ENCODE measurements at places on chromosomes 12 and 14.

GRCh38 chr14:34063042-34063441 is 112.2 kb upstream of the EGLN3 start:
- no peak for DNase-seq

DNA sequence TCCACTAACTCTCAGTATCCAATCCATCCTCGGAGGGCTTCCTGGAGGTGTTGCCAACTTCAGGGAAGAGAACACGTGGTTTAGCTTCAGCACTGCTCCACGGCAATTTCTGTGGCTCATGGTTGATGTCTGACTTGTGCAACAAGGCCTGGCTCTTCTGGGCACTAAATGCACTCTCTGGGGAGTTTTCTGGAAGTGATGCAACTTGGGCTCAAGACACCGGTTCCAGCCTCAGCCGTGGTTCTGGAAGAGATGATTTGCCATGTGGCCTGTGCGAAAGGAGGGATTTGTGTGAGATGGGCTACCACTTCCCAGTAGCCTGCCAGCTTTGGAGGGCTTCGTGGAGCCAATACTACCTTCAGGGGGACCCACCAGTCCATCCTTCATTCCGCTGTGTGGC is 118.6 kb upstream of the RTL1 start:
- DNase-seq, result no peak

DNA sequence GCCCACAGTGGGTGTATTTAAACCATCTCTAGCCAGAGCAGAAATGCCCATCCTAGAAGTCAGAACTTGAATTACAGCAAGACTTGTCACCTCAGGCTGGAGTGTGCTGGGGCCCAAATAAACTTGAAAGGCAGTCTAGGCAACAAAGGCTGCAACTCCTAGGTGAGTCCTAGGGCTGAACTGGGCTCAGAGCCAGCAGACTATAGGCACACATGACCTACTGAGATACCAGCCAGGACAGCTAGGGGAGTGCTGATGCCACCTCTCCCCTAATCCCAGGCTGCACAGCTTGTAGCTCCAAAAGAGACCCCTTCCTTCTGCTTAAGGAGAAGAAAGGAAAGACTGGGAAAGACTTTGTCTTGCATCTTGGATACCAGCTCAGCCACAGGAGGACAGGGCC is 106.0 kb downstream of the TXNDC16 start:
- no peak for DNase-seq

DNA sequence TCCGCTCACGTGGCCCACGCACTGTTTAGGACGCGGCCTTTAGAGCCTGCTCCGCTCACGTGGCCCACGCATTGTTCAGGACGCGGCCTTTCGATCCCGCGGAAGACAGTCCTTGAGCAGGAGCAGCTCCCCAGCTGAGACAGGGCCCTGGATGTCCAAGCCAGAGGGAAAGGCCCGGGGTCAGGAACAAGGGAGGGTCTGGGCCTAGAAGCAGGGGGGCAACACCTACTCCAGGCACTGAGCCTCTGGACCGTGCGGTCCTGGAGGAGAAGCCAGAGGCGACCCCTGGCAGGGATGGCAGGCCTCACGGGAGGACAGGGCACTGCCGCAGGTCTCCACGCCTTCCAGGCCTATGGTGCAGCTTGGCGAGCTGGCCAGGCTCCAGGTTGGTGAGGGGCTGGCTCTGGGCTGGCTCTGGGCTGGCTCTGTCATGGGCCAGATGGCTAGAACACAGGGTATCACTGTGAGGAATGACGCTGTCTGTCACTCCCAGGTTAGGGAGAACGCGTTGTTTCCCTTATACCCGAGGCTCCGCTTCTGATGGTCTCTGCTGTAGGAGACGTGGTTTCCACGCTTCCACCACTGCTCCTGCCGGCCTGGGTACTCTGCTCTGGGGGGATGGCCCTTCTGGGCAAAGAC is 341.7 kb downstream of the TMEM121 start:
- no peak for DNase-seq

DNA sequence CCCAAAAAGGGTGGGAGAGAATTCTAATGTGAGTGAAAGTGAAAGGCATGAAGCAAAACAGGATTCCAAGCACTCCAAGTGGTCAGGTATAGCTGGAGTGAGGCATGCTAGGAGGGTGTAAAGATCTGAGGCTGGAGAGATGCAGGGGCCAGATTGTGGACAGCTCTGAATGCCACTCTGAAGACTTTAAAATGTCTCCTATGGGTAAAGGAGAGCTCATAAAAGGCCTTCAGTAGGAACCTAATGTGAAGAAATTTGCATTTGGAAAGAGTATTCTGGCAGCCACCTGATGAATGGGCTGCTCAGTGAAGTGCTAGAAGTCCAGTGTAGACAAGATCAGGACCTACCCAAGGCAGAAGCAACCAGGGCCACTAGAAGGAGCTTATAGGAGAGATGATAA is 68.9 kb downstream of the DNAI7 start:
- no peak for DNase-seq

DNA sequence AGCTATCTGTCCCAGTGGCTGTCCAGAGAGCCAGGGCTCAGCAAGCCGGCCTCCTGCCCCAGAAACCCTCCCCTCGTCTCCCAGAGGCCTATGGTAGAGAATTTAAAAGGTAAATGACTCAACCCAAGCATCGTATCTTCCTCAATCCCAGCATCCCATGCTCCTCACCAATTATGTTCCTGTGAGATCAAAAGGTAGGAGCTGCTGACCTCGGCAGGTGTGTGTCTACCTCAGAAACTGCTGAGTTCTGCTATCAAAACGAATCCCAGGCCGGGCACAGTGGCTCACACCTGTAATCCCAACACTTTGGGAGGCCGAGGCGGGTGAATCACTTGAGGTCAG is 49.3 kb downstream of the FOXN3 start:
- no peak for DNase-seq

DNA sequence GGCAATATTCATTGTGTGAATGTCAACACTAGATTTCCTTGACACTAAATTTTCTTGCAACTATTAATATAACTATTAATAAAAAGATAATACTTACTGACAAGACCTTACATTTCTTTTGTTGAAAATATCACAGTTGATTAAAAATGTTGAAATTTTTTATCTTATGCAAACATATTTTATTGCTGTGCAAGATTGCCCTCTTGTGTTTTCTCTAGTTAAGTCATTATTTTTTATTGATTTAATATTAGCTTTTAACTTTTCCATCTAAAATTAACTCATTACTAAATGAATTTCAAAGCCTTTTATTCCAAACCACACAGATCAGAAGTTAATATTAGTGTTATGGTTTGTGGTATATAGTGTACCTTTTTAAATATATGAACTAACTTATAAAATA is 11.7 kb upstream of the NAA30 start:
- DNase-seq, result no peak

DNA sequence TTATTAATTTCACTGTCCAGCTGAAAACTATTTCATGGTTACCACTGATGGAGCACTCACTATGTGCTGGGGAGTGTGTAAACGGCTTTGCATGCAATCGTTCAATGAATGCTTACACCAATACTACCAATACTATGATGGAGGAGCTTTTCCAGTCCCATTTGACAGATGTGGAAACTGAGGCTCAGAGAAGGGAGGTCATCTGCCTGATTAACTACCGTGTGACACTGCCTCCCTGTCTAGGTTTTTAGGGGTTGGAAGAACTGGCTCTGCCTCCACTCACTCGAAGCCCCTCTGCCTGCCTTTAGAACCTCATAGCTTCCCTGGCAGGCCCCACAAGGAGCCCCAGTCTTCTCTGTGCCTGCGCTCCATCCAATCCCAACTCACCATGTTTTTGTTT is 11.9 kb downstream of the MSI1 start:
- no peak for DNase-seq

DNA sequence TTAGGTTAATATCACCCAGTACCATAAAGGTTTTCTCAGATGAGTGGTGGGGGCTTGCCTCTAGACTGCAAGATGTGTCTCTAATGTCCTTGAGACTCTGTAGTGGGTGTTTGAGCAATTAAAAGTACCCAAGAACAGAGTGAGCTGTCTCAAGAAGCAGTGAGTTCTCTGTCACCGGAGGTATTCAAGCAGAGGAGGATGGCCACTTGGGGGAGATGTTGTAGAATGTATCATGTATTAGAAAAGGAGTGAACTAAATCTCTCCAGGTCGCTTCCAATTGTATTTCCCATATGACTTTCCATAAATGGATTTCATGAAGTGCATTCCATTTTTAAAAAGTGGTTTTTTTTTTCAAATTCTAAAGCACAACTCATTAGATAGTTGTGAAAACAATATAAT is 35.0 kb downstream of the SLC17A8 start:
- DNase-seq, result no peak

DNA sequence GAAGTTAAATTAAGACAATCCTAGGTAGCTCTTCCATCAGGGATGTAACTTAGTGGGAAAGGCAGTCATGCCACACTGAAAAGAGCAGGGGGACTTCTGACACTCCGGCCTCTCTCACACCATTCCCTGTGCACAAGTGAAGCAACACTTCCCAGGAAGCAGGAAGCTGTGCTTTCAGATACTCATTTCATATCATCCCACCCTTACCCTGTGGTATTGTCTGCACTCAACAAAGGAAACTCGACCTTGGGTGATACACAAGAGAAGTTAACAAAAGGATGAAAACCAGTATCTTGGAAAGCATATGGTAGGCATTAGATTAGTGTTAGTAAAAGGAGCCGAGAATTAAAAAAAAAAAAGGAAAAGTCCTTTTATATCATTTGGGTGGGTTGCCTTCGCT is 61.3 kb upstream of the MDM1 start:
- DNase-seq, result no peak

DNA sequence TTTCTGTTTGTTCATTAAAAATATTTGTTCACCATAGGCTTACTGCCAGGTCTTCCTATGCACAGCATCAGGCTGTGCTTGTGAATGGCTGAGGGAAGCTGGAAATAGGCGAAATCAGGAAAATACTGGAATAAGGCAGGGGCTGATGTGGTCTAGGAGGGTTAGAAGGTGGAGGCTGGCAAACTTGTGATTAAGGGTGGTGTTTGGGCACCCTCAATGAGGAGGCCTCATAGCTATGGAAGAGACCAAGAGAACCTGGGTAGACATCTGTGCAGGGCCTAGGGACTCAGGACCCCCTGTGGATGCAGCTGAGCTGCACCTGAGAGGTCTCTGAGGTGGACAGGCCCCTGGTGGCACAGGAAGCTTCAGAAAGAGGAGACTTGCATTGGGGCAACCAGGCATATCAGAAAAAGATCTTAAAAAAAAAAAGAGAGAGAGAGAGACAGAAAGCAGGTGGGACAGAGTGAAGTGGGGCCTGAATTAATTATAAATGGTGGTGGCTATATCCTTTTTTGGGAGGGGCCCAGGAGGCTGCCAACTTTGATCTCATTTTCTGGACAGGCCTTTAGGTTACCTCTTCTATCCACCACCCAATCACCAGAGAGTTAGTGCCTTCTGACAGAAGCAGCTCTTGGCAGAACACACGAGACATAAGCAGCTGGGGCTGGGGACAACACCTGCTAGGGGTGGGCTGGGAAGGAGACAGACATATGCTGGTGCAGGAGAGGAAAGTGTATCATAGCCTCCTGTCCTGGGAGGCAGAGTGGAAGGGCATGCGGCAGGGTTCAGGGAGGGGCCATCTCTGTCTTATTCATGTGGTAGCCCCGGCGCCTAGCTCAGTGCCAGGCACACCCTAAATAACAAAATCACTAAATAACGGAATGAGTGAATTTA is 46.7 kb upstream of the ATP23 start:
- DNase-seq, result no peak

- DNase-seq, result no peak
Measured at GRCh38 chr14:63877550-63877939, 24.7 kb downstream of the SYNE2 start.

- DNase-seq, result no peak
Measured at GRCh38 chr12:110844551-110845338, 2.0 kb upstream of the CCDC63 start.

GRCh38 chr12:60042835-60043234 is 447.0 kb downstream of the SLC16A7 start:
- DNase-seq, result no peak

All from C1 segment of cervical spinal cord (tissue), 14 donors.